ENCODE measurements at places on chromosomes 11 and 22. TPM values are rescaled to one million over a fixed set of nuclear protein-coding genes. Genes with fewer than 3 reads are reported as not detected.

The PLEKHA7 gene
- 10.2 TPM for total RNA-seq

The MPZL3 gene
- total RNA-seq: 0.27 TPM

The MRPL48 gene
- total RNA-seq: 33.2 TPM

The CALCA gene
- not detected for total RNA-seq

The TMEM45B gene
- 1.4 TPM for total RNA-seq

The MYBPC3 gene
- not detected for total RNA-seq

The SCYL1 gene
- total RNA-seq: 85.9 TPM

The DDI1 gene
- not detected for total RNA-seq

DNA sequence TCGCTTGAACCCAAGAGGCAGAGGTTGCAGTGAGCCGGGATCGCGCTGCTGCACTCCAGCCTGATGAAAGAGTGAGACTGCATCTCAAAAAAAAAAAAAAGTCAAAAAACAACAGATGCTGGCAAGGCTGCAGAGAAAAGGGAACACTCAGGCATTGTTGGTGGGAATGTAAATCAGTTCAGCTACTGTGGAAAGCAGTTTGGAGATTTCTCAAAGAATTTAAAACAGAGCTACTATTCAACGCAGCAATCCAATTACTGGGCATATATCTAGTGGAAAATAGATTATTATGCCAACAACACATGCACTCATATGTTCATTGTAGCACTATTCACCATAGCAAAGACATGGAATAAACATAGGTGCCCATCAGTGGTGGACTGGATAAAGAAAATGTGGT is 89.7 kb downstream of the EFCAB6 start:
- no peaks in the 10 kb centered on the region for H3K4me1 ChIP-seq
- H3K27ac ChIP-seq: no peak overlapping the region
- no peak overlapping the region for H3K4me3 ChIP-seq
- no peak for DNase-seq

DNA sequence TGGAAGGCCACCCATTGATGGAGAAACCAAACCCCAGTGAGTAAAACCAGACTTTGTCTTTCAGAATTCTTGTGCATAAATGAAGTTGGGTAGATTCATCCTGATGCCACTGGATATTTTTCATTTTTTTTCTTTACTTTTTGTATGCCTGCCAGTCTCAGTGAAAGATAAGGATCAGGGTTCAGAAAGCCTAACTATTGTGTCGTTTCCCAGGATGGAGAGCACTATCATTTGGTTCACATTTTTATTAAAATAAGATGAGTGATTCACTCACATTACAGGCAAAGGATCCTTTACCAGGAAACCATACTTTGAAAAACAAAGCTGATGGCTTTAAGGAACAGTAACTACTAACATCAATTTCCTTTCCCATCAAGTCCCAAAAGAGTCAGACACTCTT is 52.0 kb downstream of the ARFGAP2 start:
- no peaks in the 10 kb centered on the region for H3K36me3 ChIP-seq
- H3K4me1 ChIP-seq: no peaks in the 10 kb centered on the region
- no peak overlapping the region for H3K27ac ChIP-seq
- H3K4me3 ChIP-seq: no peak overlapping the region
- H3K27me3 ChIP-seq: no peaks in the 10 kb centered on the region

DNA sequence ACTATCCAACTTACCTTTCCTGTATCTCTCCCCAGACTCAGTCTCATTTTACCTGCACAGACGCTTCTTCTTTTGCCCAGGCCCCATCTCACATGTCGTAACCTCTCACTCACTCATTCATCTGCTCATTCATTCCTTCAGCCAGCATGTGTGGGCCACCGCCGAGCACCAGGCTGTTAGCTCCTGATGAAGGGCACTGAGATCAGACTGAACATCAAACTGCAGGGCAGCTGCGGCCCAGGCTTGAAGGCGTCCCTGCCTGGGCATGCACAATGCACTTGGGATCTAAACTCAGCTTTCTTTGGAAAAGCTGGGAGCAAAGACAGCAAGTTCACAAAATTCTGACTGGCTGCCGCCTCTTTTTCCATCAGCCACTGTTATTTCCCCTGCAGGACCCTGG is 1456.3 kb downstream of the BRD1 start:
- no peak overlapping the region for H3K27ac ChIP-seq
- H3K4me1 ChIP-seq: peaks cover 7% of the 10 kb centered on the region
- H3K4me3 ChIP-seq: no peak overlapping the region
- H3K27me3 ChIP-seq: no peaks in the 10 kb centered on the region

- DNase-seq: no peak
- no peak overlapping the region for H3K27ac ChIP-seq
- H3K4me1 ChIP-seq: no peaks in the 10 kb centered on the region
Measured at GRCh38 chr11:124582565-124582964, 12.8 kb downstream of the OR8A1 start.

DNA sequence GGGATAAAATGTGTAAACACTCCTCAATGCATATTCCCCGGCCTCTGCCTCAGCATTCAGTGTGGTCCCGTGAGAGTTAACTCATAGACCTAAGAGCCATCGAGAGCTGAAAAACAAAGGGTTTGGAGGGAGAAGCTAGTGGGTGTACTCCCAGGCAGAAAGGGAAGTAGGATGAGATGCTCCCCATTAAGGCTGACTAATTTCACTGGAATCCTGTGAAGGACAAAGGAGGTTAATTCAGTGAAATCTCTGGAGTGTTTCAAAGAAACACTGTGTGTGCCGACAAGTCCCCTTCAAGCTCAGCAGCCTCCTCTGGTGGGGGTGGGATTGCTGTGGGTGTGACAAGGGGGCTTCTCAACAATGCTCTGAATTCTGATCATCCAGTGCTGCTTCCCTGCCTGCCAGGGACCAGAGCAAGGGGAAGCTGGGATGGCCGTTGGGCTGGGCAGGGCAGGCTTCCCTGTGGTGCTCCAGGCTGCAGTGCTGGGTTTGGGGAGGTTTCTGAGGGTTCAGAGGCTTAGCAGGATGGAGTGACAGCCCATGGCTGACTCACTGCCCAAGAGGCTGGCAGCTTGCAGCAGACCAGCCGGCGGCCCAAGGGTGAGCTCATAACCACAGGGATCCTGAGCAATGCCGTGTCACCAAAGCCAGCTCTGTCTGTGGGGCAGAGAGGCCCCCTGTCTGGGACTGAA is 61.4 kb upstream of the BMAL1 start:
- H3K27me3 ChIP-seq: peaks cover 3% of the 10 kb centered on the region
- no peak overlapping the region for H3K4me3 ChIP-seq
- H3K27ac ChIP-seq: peak overlapping the region; percentile 11

GRCh38 chr22:36423461-36424404 is 36.0 kb upstream of the MYH9 start:
- no peaks in the 10 kb centered on the region for H3K4me1 ChIP-seq
- H3K27ac ChIP-seq: no peak overlapping the region
- H3K27me3 ChIP-seq: no peaks in the 10 kb centered on the region
- no peaks in the 10 kb centered on the region for H3K36me3 ChIP-seq
- no peak overlapping the region for H3K4me3 ChIP-seq
- DNase-seq: no peak

DNA sequence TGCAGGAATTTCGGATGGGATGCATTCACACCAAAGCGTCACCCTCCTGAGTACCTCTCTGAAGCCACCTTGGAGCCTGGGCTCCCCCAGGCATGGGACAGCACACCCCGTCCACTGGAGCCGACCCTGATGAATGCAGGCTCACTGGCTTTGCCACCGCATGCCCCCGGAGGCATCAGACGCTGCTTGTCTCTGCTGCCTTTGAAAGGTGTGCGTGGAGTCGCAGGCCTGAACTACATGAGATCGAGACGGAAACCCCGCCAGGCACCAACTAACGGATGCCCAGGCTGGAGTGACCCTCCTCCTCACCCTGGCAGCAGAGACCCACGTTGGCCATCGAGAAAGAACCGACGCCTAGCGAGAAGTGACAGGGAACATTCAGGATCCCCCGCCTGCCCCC is 22.5 kb downstream of the KRTAP5-5 start:
- no peaks in the 10 kb centered on the region for H3K36me3 ChIP-seq
- H3K4me3 ChIP-seq: no peak overlapping the region
- H3K4me1 ChIP-seq: peaks cover 5% of the 10 kb centered on the region
- DNase-seq: peak; percentile 57

GRCh38 chr11:34613552-34614056 is 7.3 kb upstream of the EHF start:
- no peaks in the 10 kb centered on the region for H3K27me3 ChIP-seq
- H3K4me1 ChIP-seq: no peaks in the 10 kb centered on the region
- H3K36me3 ChIP-seq: no peaks in the 10 kb centered on the region
- DNase-seq: no peak
- H3K4me3 ChIP-seq: no peak overlapping the region

DNA sequence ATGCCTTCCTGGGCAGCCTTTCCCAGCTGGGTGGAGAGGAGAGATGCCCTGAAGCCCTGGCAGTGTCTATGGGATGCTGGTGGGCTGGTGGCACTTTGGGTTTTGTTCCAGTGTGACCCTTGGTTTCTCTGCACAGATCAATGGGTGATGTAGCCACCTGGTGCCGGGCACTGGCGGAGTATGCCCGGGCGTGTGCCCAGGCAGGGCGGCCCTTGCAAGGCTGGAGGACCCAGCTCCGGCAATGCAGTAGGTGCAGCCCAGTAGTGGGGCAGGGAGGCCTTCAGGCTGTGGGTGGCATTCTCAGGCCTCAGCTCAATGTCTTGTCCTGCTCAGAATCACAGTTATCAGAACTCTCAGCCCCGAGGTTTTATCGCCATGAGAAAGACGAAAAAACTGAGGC is 11.9 kb downstream of the OTOG start:
- H3K27me3 ChIP-seq: no peaks in the 10 kb centered on the region
- no peaks in the 10 kb centered on the region for H3K4me1 ChIP-seq
- H3K36me3 ChIP-seq: no peaks in the 10 kb centered on the region
- DNase-seq: peak; percentile 39

DNA sequence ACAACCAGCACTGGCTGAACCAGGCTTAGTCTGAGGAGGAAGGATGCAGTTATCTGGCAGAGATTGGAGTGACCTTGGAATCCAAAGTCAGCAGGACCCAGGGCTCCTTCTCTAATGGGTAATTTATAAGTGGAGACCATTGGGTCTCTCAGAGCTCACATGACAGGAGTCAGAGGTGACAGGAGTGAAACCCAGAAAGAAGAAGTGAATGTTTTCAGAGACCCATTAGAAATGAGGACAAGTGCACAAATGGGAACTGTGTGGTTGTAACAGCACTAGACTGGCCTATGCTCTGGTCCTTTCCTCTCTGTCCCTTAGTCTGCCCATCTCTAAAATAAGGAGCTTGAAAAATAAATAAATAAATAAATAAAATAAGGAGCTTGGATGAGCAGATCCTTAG is 107.4 kb downstream of the SERGEF start:
- no peaks in the 10 kb centered on the region for H3K4me1 ChIP-seq
- no peaks in the 10 kb centered on the region for H3K36me3 ChIP-seq
- H3K27me3 ChIP-seq: no peaks in the 10 kb centered on the region
- no peak for DNase-seq

DNA sequence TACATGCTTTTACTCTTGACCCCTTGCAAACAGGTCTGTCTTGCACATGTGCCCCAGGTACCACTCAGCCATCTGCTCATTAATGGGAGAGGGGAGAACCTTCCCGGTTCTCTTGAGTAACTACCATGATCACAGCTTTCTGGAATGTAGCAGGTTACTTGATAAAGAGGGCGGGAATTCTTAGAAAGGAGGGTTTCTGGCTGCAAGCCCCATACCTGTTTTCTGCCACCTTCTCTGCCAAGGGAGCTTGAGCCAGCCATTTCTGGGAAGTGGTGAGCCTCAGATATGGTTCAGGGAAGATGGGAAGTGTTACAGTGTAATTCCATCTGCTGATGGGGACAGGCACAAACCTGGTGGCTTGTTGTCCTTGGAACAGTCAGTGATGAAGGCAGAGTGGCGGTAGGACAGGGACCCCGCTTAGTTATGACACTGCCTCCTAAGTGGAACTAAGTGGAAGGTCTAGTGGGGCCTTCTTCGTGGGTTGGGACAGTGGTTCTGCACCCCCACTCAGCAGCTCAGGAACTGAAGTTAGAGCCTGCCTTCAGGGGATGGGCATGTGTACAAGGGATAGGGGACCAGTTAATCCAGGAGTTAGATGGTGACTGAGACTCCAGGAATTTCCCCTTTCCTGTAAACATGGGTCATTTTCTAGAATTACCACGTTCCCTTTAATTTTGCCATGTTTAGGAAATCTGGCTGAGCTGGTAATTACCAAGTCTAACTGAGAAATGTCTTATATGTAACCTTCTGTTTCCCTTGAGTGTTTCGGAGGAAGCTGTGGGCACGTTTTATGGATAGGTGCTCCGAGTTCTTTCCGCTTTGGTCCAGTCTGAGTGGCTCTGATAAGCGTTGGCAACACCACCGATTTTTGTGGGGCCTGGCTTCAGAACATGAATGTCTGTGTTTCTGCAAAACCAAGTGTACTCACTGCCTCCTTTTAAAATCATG is 35.3 kb downstream of the BCR start:
- DNase-seq: no peak
- H3K27me3 ChIP-seq: no peaks in the 10 kb centered on the region
- no peak overlapping the region for H3K4me3 ChIP-seq
- H3K36me3 ChIP-seq: no peaks in the 10 kb centered on the region

DNA sequence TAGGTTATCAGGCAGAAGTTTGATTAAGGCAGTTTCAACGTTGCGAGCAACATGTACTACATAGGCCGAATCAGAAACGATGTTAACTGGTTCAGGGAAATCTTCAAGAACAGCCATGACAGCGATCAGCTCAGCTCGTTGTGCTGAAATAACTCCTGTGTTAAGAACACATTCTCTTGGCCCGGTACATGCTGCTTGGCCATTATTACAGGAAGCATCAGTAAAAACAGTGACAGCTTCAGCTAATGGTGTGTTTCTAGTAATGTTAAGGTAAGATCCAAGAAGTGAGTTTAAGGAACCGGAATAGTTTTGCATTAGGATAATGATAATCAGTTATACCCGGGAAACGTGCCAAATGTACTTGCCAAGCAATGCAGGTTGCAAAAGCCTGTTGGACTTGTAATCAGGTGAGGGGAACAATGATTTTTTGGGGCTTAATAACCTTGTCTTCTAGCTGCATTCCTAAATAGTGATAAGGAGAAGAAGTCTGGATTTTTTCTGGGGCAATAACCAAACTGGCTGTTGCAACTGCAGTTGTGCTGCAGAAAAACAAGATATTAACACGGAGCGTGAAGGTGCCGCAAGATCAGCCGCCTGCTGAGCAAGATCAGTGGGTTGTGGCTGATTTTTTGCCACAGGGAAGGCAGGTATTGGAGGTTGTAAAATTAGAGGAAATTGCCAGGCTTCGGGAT is 14.3 kb downstream of the OR52K1 start:
- H3K36me3 ChIP-seq: no peaks in the 10 kb centered on the region
- H3K4me1 ChIP-seq: peaks cover 4% of the 10 kb centered on the region
- no peaks in the 10 kb centered on the region for H3K27me3 ChIP-seq

DNA sequence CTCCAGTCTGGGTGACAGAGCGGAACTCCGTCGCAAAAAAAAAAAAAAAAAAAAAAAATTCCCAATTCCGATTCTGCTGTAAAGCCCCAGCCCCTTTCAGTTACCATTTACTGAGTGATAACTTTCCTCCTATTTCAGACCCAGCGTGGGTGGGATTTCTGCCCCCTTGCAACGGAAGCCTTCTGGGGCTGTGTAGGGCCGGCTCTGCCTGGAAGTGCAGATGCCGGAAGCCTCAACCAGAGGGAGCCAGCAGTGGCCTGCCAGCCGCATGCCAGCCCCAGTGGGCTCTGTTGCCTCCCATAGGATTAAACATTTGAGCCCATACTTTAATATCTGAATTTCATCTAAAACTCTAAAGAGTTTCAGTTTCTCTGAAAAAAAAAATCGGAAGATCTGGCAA is 60.0 kb upstream of the NUP50 start:
- no peak for DNase-seq
- peaks cover 32% of the 10 kb centered on the region for H3K27me3 ChIP-seq
- no peaks in the 10 kb centered on the region for H3K4me1 ChIP-seq

Data from sigmoid colon (tissue), 7 donors.